SK-N-MC (cell line): ENCODE measurements at places on chromosomes 16 and 17.
A peak's percentile ranks its signal among the peaks of the same experiment; 100 is the strongest.

DNA sequence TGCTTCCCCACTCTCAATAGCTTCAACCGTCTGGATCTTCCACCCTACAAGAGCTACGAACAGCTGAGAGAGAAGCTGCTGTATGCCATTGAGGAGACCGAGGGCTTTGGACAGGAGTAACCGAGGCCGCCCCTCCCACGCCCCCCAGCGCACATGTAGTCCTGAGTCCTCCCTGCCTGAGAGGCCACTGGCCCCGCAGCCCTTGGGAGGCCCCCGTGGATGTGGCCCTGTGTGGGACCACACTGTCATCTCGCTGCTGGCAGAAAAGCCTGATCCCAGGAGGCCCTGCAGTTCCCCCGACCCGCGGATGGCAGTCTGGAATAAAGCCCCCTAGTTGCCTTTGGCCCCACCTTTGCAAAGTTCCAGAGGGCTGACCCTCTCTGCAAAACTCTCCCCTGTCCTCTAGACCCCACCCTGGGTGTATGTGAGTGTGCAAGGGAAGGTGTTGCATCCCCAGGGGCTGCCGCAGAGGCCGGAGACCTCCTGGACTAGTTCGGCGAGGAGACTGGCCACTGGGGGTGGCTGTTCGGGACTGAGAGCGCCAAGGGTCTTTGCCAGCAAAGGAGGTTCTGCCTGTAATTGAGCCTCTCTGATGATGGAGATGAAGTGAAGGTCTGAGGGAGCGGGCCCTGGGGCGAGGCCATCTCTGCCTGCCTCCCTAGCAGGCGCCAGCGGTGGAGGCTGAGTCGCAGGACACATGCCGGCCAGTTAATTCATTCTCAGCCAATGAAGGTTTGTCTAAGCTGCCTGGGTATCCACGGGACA lies 11.1 kb upstream of the CLEC18A start:
- no peak for DNase-seq

DNA sequence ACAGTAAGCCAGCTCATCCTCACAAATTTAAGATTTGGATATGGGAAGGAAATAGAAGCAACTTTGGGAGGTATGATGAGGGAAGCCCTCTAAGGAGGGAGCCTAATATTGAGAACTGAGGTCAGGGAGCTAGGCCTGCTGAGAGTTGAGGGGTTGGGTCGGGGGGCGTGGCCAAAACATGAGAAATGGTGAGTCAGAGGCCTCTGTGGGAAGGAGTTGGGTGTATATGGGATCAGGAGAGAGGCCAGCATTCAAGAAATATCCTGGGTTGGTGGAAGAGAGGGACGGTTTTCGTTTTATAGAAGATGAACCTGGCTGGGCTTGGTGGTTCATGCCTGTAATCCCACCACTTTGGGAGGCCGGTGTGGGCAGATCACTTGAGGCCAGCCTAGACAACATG lies 48.4 kb downstream of the CLEC16A start:
- no peak for DNase-seq

- DNase-seq, result no peak
Measured at GRCh38 chr16:57826706-57827625, 24.7 kb upstream of the KIFC3 start.

GRCh38 chr16:54050459-54051210 lies 236.0 kb downstream of the IRX3 start:
- peak; percentile 83 for DNase-seq

DNA sequence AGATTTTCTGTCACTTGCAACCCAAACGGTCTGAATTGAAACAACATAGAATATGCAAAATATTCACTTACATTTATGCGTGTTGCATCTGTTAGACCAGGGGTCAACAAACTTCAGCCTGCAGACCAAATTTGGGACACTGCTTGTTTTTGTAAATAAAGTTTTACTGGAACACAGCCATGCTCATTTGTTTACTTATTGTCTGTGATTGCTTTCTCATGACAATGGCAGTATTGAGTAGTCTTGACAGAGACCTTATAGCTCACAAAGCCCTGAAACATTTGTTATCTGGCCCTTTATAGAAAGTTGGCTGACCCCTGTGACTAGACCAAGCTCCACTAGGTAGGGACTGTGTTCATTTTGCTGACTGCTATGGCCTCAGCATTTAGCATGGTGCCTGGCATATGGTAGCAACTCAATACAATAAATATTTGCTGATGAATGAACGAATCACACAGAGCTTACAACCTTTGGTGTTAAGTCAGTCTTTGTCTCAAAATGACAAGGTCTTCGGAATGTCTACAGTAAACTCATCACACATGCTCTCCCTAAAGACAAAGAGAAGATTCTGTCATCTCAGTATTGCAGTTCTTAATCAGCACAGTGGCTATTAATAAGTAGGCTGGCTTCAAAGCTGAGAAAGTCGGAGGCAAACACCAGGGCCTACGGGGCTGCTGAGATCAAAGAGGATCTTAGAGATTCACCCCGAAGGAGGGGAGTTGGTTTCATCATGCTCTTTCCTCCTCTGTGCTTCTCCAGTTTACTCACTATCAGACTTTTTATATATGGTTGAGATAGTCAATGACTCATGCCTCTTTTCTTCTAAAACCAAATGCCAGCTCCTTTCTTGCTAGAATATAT lies 95.2 kb upstream of the AXIN2 start:
- no peak for DNase-seq

- DNase-seq, result no peak
Measured at GRCh38 chr17:76260669-76261068, 4.5 kb upstream of the UBALD2 start.

GRCh38 chr17:12554251-12554650 lies 111.4 kb upstream of the MYOCD start:
- DNase-seq, result no peak

GRCh38 chr16:11359370-11359769 lies 14.1 kb downstream of the RMI2 start:
- no peak for DNase-seq

DNA sequence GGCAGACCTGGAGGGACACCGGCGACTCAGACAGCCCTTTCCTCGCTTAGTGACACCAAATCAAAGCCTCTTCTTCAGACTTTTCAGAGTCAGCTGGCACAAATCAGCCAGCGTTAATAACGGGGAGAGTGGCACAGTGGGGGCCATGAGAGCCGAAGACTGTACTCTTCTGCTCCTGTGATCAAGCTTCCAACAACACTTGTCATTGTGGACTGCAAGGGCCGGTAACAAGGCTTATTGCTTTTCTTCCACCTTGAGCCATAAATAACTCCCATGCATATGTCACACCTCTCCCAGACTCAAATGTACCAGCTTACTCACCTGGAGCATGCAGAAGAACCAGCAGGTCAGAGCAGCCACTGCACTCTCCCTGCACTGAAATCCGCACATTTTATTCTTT lies 12.8 kb downstream of the FLCN start:
- no peak for DNase-seq

GRCh38 chr17:43784068-43784467 lies 3.8 kb downstream of the CFAP97D1 start:
- DNase-seq, result no peak

DNA sequence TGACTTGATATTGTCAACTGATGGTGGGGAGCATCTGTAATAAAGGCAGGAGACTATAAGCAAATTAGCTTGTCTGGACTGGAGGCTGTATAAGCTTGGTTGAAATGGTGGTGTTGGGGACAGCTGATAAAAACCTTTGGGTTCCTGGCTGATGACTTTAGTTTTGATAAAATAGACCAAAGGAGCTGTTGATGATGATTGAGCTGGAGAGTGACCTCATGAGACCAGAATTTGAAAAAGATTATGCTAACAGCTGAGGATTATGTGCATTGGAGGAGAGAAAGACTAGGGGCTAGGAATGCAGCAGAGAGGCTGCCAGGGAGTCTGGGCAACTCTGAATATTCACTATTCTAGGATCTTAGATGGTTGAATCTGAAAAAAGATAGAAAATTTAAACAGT lies 8.7 kb upstream of the CDC27 start:
- DNase-seq, result no peak

DNA sequence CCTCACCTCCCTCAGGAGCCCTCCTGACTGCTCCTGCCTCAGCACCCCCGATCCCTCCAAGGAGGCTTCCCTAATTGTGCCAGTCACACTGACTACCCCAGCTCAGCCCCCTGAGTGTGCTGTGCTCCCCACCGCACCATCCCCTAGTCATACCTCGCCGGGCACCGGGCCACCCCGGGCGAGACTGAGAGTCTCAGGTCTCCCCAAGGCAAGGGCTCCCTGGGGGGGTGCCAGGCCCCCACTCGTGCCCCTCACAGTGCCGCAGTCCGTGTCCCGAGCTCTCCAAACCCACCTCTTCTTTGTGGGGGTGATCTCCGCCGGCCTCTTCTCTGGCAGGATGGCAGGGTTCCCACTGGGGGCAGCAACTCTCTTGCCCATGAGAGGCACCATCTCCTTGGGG lies 3.2 kb downstream of the TRPV3 start:
- DNase-seq, result no peak

- DNase-seq, result no peak
Measured at GRCh38 chr17:79865351-79866210, 26.3 kb upstream of the CBX4 start.

DNA sequence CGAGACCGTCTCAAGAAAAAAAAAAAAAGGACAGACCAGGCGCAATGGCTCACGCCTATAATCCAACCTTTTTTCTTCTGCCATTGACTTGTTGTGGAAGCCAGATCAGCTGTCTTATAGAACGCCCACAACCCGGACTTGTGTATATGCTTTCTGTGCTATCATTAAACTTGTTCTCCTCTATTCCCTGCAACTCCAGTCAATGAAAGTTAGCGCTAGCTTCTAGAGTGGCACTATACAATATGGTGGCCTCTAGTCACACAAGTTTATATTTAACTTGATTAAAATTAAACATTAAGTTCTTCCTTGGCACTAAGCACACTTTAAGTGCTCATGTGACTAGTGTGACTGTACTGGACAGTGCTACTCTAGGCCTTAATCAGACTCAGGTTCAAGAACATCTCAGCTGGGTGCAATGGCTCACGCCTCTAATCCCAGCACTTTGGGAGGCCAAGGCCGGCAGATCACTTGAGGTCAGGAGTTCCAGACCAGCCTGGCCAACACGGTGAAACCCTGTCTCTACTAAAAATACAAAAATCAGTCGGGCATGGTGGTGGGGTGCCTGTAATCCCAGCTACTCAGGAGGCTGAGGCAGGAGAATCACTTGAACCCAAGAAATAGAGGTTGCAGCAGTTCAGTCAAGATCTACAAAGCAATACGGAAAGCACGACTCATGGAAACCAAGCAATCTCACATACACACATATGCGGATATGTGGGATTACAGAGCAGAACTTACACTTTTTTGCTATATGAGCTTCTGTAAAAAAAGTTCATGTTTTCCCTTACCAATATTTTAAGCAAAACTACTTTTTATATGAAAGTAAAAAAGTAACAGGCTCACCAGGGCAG lies 18.8 kb upstream of the GLG1 start:
- no peak for DNase-seq

DNA sequence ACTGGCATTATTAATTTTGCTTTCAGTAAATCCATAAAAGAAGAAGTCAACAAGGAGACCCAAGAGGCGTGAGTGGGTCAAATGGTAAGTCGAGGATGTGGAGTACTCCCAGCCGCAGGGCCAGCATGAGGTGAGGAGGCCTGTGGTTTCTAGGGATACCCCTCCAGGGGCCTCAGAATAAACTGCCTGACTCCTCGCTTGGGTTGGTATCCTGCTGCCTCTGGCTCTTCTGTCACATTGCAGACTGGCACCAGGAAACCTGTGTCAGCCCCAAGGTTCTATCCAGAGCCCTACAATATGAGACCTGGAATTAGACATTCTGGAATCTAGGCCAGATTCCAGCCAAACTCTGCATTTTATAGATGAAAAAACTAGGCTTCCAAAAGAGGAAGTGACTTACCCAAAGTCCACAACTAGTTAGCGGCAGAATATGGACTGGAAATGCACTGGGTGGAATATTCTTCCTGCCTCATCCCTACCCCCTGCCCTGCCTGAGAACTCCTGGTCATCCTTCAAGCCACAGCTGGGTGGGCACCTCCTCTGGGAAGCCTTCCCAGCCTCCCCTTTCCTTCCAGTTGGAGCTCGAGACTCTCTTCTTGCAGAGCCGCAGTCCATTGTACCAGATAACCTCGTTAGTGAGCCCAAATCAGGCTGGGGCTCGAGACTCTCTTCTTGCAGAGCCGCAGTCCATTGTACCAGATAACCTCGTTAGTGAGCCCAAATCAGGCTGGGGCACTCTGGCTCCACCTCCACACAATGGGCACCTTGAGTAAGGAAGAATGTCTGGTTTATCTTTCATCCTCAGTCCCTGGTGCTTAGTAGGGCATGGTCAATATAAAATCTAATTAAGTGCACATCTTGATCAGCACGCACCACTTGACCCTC lies 22.6 kb downstream of the C17orf67 start:
- DNase-seq, result no peak

GRCh38 chr17:29251184-29251583 lies 4.5 kb downstream of the CRYBA1 start:
- DNase-seq, result no peak

DNA sequence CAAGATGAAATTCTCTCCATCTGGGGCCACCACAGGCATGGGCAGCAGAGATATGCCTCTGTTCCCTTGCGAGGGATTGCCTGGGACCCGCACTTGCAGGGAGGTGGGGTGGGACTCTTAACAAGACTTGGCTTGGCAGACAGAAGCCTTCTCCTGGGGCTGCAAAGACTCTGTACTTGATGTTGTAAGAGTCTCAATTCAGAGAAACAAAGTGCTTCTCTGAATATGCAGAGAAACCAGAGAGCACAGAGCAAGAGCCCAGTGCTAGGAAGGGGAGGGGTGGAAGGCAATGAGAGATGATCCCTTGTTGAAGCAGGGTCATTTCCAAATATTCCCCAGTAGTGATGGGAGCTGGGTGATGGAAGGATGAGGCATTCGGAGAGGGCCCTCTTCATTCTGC lies 2.2 kb downstream of the MMP28 start:
- no peak for DNase-seq

- no peak for DNase-seq
Measured at GRCh38 chr16:77723108-77723514, 797 bp downstream of the NUDT7 start.

DNA sequence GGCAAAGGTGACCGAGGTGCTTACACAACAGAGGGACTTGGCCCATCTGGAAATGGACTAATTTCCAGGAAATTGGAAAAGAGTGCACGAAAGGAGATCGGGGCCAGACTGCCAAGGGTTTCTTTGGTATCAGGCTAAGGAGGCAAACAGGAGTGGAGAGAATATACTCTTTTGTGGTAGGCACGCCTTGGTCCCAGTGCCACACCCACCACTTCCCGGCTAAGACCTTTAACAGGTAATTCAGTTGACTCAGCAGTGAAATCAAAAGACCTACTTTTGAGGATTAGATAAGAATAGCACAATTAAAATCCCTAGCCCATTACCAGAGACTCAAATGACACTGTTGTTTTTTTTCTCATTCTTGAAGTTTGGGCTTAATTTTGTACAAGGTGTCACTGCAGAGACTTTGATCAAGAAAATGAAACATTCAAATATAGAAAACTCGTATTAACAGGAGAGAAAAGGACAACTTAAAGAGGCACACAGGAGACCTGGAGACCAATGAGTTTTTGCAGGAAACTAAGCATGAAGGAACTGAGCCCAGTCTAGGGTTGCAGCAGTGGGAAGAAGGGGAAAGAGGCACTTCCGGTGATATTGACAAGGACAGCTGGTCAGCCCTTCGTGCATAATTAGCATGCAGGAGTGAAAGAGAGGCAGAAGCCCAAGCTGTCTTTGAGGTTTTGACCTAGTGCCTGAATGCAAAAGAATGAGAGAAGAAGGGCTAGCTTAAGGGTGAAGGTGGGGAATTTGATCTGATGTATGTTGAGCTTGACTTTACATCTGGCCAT lies 265.5 kb upstream of the CCL2 start:
- DNase-seq, result no peak
